Activated T-helper 1 cell treated with anti-CD3 and anti-CD28 coated beads, Interleukin-12 subunit alpha, Interleukin-12 subunit beta, Interleukin-2, Interleukin-4 antibody, amounts not matched to agents 30 ng/mL and 10 ng/mL and 1 ng/mL, durations not matched to agents 14 hours and 24 hours and 36 hours (primary cell): ENCODE measurements at places on chromosomes 7 and 10. TPM values are rescaled to one million over a fixed set of nuclear protein-coding genes. Genes with fewer than 3 reads are reported as not detected.

CUTC gene
- total RNA-seq = 42.2 and 45.4 TPM in 2 replicates

GLI3 gene
- not detected in 2 replicates for total RNA-seq

TSPAN15 gene
- 1.6 and 2.7 TPM in 2 replicates for total RNA-seq

HPS6 gene
- 24.5 and 26.8 TPM in 2 replicates for total RNA-seq

TCF7L2 gene
- 0.32 and 0.36 TPM in 2 replicates for total RNA-seq

CPA5 gene
- 0.69 and 1.3 TPM in 2 replicates for total RNA-seq

DNA sequence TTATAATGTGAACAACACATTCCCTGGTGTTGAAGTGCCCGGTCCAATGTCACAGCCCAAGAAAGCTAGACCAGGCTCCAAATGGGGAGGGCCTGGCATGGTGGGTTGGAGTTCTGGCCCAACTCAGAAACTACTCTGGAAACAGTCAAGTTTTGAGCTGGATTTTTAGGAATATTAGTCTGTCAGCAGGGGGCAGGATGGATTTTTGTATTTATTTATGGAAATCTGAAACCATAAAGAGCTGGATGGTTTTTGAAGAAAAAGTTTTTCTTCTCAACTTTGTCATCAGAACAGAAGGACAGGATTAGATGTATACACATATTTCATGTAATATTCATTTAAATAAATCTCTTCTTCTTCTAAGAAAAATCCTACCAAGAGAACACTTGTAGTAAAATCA, 97.5 kb downstream of the POU6F2 start:
- no peak for DNase-seq

- DNase-seq = no peak
Observed at GRCh38 chr7:154911862-154912455, 91.0 kb downstream of the PAXIP1 start.

DNA sequence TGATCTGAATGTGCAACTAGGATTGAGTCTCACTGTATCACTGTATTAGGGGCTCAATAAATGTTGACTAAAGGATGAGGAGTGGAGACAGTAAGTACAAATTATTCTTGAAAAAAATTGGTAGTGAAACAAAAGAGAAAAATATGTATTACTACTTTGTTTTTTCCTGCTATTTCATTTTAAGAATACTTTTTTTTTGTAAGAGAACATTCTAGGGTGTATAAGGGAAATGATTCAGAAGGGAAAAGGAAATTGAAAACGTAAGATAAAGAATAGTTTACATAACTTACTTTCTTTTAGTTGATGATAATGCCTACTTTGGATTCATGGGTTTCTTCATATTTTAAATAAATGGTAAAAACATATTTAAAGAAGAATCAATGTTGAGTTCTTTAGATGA, 9.6 kb downstream of the CAPZA2 start:
- no peak for DNase-seq

DNA sequence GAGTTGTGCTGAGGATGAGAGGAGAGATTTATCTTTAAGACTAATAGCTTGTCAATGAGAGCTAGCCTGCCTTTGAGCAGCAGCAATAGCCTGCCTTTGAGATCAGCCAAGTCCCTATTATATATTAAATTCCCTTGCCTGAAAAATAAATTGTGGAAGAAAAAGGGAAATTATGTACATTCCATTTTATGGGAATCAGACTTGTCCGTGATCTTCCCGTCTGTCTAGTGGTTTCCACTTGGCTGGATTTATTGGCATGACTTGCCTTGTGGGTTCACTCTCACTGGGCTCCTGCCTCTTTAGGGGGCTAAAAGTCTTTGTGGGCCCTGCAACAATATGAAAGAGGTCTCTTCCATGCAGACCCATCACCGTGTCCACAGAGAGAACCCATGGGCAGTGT, 171.7 kb upstream of the FRMD4A start:
- DNase-seq = no peak

DNA sequence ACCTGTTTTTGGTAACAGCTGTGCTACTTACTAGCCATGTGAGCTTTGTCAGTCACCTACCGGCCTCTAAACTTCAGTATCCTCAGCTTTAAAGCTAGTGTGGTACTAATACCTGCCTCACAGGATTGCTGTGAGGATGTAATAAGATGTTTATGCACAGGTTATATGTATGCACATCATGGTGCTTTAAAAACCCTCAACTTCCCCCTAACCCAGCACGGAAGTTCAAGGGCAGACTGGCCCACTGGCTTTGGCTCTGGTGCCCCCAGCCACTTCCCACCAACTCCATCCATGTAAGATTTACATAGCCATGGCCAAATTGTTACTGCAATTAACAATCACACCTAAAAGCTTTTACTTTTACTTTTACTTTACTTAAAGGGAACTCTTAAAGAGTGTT, 676.0 kb upstream of the GALNT17 start:
- DNase-seq = no peak

DNA sequence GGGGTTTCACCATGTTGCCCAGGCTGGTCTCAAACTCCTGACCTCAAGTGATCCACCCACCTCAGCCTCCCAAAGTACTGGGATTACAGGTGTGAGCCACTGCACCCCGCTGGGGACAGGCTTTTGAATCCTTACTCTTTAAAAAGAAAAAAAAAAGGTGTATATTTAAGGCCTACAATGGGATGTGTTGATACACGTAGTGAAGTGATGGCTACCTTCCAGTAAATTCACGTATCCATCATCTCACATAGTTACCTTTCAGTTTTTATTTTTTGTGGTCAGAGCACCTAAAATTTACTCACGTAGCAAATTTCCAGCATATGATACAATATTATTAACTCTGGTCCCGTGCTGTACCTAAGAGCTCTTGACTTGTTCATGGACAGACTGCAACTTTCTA, 119.5 kb upstream of the INSYN2A start:
- DNase-seq = no peak

DNA sequence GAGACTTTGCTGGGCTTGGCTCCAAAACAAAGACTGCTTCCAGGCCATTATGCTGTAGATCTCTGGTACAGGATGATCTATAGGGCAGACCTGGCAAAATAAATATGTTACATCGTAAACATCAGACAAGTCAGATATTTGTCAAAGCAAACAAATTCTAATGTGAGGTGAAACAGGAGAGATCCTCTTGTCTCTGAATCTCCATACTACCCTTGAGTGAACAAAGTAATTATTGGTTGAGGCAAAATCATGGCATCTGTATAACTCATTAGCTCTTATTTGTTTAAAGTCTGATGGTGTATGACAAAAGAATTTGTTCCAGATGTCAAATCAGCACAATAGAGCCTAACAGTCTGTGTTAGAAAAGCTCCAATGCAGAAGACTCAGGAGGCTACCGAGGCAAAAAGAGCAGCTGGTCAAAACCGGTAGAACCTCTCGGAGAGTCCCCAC, 1291.5 kb downstream of the TYW1 start:
- DNase-seq = no peak
